ENCODE measurements at places on chromosomes 16 and 17.
A peak's percentile ranks its signal among the peaks of the same experiment; 100 is the strongest.

GRCh38 chr17:16417896-16418684, 2.7 kb downstream of the TRPV2 start:
- DNase-seq, result no peak

GRCh38 chr16:11612665-11613025, 25.9 kb upstream of the LITAF start:
- DNase-seq, result no peak

DNA sequence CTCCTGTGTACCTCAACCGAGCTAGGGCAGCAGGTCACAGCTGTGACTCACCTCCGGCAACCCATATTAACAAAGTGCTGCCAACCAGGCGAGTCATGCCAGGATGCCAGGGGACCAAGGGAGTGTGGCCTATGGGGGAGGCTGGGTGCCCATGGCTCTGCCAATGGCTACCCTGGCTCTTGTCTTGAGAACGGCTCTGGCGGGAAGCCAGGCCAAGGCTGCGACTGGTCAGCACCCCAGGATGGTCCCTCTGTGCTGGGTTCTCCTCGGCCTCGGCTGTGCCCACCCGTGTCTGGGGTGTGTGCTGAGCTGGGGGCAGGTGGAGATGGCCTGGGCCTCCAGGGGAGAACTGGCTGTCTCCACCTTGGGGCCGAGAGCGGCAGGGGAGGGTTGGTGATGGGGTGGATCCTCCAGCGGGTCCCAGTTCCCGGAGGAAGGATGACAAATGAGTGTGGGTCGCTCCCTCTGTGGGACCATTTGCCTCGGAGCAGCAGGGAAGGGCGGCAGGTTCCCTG, 75.8 kb downstream of the MRC2 start:
- DNase-seq, result peak; percentile 76

- no peak for DNase-seq
These were observed 57.1 kb downstream of the SPECC1 start for GRCh38 chr17:20066253-20066652.

GRCh38 chr17:62892870-62893338, 73.1 kb upstream of the TANC2 start:
- peak; percentile 71 for DNase-seq

All from DMS53 (cell line).